ENCODE measurements at places on chromosomes 5 and 9.

DNA sequence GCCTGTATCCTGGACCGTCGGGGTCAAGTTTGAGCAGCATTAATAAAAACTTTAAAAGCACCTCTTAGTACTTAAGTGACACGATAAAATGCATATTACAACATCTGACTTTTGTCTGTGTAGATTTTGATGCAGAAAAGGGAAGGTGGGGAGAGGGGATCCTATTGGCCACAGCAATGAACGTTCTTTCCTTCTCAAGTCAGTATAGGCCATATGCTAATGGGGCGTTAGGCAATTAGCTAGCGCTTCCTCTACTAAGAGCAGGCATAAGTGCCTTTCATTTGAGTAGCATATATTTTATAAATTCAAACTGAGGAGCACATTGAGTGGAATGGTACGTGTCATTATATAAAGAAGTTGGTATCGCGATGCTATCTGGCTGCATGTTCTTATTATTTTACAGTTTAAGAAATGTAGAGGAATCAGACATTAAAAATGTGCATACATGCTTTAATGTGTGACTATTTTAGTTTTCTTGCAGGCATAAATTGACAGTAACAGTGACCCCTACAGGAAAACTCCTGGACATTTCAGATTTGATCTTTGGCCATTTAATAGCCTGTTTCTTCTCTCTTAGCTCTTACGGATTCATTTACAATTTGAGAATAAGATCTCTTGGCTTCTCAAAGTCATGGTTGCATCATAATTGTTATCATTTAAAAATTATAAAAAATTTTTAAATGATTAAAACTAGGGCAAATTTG is 1.1 kb upstream of the GNA14 start:
- DNase-seq: no peak

DNA sequence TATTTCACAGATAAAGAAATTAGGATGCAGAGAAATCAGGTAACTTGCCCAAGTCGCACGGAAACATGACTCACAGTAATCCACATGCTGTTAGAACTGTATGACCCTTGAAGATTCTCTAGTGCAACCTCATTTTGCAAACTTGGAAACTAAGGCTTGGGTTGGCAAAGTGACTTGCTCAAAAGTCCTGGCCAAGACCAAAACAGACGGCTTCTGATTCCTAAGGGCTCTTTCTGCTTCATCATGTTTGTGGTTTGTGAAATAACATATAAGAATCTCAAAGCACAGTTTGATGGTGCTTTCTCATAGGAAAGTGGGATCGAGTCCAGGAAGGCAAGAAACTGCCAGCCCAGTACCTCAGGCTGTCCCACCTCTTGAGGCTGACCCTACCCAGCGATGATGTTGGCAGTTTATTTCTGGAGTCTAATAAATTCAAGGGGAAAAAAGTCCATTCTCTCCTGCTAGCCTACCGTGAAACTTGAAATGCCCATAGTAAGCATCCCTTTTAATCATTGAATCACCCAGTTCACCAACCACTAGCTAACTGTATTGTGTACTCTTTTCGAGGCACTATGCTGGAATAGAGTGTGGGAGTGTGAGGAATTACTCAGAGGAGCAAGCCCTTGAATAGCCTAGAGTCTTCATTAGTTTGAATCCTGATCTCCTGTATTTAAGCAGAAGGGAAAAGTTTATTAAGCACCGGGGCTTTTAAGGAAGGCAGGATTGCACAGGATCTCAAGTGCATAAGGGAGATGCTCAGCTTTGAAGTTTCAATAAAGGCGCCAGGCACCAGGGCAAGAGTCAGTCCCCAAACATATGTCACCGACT is 14.1 kb downstream of the CAPSL start:
- DNase-seq: no peak

DNA sequence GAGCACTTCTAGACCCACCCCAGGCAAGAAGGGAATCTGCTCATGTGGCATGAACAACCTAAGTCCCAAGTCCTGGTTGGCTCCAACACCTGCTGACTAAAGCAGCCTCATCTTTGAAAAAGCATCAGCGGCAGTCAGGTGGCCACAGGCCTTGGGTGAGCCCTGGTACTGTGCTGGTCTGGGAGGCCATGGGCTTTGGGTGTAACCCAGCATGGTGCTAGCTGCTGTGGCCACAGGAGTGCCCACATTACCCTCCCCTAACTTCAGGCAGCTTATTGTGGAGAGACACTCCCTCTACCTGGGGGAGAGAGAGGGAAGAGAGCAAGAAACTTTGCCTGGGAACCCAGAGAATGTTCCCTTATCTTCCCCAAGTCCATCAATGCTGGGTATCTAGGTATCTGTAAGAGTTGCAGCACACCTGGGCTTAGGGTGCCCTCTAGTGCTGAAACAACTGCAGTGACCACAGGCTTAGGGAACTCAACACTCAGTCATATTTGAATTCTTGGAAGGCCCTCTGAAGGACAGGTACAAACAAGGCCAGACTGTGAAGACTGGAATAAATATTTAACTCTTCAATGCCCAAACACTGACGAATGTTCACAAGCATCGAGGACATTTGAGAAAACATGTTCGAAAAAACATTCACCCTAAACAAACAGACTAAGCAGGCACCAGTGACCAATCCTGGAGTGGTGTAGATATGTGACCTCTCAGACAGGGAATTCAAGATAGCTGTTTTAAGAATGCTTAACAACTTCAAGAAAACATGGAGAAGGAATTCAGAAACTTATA is 69.9 kb upstream of the OR2K2 start:
- no peak for DNase-seq

DNA sequence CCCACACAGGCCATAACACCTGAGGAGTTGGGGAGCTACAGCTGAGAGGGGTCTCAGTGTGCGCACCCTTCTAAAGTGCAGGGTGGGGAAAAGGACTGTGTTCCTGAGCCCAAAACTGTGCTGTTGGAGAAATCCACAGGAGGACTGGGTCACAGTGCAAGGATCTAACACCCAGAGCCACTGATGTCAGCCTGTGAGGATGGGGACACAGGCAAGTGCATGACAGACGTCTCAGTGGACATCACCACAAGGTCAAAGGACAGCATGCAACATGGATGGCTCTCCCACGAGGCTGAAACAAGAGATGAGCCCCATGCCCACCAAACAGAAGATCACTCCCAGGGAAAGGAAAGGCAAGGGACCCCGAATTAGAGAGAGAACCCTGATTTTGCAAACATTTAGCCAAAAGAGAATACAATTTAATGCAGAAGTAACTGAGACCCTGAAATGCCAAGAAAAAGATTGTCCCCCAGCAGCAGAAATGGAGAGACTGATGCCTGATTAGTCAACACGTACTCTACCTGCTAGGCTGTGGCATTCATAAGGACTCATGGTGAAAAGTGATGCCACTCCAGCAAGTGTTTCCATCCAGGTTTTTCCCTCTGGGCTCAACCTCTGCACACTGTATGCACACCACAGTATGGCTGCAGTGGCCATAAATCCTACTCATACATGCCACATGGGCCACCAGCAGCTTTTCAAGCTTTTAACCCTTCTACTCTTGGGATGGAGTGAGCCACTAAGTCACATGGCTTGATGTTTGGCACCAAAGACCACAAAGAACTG is 14.2 kb downstream of the KLF9 start:
- no peak for DNase-seq

DNA sequence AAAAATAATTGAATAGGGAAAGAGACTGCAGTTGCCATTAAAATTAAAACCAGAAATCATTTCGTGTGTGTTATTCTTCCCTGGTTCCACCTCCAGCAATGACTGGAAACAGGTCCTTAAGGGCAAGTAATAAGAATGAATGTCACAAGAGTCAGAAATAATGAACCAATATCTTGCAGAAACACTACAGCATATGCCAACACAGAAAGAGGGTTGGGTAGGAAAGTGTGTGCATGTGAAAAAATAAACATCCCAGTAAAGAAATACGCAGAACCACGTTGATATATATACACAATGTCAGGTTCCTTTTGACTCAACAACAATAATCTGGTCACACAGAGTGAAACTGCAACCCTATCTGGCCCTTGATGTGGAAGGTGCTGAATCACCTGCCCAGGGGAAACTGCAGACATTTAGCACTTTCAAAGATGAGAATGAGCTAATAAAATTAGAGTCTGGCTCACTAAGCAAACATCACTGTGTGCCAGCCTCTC is 15.0 kb downstream of the HMHB1 start:
- peak; percentile 29 for DNase-seq

GRCh38 chr5:169049712-169050111 is 251.2 kb downstream of the SLIT3 start:
- no peak for DNase-seq

GRCh38 chr5:36145311-36145710 is 6.4 kb downstream of the LMBRD2 start:
- no peak for DNase-seq

GRCh38 chr5:38207343-38207742 is 51.0 kb upstream of the EGFLAM start:
- no peak for DNase-seq

DNA sequence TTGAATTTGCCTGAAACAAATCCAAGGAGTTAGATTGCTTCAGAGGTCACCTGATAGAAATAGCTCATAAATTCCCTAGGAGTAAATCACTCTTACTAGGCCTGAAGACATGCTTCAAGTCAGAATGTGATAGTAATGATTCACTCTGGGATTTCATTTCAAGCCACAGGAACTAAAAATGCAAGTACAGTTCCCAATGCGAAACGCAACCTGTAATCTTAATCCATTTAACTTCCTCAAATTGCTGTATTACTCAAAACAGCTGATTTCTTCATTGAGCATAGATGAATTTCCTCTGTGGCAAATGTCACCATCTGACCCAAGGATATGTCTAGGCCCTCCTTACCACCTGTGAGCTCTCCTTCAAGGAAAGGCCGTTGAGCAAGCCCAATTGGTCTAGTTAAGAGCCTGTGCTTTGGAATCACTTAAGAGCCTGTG is 32.1 kb upstream of the IL6ST start:
- no peak for DNase-seq

GRCh38 chr5:173771725-173772383 is 116.3 kb upstream of the CPEB4 start:
- DNase-seq: no peak

DNA sequence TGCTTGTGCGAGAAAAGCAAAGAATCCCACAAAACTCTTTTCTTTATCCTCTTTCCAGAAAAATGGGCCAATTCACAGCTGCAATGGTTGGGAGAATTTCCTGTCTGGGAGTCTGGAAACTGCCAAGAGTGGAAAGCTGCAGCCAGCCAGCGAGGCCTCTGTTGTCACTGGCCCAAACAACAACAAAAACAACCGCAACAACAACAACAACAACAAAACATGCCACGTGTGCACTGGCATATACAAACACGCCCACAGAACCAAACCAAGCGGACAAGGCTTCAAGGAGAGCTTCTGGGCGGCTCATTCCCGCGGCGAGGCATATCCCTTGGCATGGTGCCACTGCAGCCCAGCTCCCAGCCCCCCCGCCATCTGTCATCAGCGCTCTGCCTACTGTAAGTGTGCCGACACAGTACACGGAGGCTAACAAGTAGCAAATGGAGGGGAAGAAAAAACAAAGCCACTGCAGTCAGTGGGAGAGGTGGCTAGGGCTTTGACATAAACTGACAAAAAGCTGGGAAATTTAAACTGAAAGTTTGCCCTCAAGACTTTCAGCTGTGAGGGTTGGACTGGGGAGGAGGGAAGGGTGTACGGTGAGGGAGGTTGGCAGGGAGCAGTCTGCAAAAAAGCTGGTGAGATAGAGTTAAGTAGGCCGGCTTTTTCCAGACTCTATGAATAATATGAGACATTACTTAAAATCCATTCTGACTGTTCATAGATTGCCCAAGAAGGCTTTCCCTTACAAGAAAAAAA is 165.0 kb upstream of the ZNF462 start:
- no peak for DNase-seq

DNA sequence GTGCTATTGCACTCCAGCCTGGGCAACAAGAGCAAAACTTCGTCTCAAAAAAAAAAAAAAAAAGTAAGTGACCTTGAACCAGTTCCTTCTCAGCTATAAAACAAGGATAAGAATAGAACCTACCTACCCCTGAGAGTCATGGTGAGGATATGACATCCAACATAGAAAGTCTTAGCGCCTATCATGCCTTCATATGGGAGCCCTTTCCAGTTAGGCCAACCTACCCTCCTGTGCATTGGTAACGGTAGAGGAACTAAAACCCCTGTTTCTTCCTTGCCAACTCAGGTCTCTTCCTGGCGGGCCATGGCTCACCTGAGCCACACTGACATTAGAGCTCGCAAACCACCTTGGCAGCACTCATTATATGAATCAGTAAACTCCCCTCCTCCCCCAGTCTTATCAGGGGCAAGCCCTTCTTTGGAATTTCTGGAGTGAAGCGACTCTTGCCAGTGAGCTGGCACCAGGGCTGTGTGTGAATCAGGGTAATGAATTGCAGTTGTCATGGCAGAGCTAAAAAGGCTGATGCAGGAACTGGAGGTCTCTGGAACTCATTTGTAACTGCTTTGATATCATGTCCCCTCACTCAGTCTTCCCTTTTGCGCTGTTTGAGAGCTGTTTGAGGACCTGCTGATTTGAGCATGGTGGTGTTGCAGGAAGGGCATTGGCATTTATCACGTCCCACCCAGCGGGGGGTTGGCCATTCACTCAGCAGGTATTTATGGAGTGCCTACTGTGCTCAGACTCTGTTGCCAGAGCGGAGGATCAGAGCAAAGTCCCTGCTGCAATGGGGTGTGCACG is 10.3 kb downstream of the WWC1 start:
- DNase-seq: no peak

GRCh38 chr5:123279136-123279535 is 144.1 kb downstream of the CEP120 start:
- DNase-seq: no peak

GRCh38 chr9:111102793-111103464 is 64.7 kb upstream of the LPAR1 start:
- no peak for DNase-seq

DNA sequence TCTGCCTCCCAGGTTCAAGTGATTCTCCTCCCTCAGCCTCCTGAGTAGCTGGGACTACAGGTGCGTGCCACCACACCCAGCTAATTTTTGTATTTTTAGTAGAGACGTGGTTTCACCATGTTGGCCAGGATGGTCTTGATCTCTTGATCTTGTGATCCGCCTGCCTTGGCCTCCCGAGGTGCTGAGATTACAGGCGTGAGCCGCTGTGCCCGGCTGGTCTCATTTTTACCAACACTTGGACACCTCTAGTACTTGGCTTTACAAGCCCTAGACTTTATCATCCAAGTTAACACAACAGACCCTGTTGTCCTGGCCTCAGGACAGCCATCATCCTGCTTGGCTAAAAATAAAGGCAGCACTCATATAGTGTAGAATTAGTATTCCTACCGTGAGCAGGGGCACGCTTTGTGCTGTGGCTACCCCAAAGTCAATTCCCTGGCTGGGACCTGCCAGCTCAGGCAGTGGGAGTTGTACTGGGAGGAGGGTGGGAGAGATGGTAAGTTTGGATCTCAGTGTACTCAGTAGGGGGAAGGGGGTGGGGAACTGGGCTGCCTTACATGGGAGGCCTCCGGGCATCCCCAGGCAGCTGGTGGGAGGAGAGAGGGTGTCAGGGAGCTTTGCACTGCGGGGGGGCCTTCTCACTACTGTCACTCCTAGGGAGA is 6.6 kb downstream of the PDZD2 start:
- no peak for DNase-seq

Measured in activated T-helper 1 cell treated with anti-CD3 and anti-CD28 coated beads, Interleukin-12 subunit alpha, Interleukin-12 subunit beta, Interleukin-2, Interleukin-4 antibody, amounts not matched to agents 30 ng/mL and 10 ng/mL and 1 ng/mL, durations not matched to agents 14 hours and 24 hours and 36 hours (primary cell).